AG09309 (cell line): ENCODE measurements at places on chromosomes 2 and 18.

- no peak for DNase-seq
Measured at GRCh38 chr2:43238176-43238575, 11.8 kb upstream of the ZFP36L2 start.

GRCh38 chr2:203042178-203042577 lies 27.5 kb downstream of the NBEAL1 start:
- DNase-seq, result no peak

- no peak for DNase-seq
Measured at GRCh38 chr2:139876321-139876720, 1096.1 kb upstream of the NXPH2 start.

DNA sequence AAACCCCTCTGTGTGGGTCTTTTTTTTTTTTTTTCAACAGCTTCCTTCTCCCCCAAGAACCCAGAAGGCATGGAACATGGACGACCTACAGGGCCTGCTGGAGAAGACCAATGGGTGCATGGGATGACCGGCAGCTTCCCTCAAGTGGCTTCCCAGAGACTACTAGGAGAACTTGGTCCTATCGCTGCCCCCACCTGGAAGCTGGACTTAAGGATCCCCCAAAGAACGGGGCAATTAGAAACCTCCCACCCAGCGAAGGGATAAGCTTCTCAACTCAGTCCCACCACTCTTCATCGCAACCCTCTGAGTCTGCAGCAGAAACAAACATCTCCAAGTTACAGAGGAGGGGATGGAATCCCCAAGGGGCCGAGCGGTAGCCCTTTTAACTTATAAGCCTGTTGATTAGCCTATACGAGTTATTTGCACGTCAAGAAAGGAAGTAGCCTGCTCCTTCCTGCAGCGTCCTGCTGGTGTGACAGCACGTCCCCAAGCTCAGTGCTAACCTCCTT lies 1.4 kb downstream of the ACTR1B start:
- DNase-seq, result no peak

DNA sequence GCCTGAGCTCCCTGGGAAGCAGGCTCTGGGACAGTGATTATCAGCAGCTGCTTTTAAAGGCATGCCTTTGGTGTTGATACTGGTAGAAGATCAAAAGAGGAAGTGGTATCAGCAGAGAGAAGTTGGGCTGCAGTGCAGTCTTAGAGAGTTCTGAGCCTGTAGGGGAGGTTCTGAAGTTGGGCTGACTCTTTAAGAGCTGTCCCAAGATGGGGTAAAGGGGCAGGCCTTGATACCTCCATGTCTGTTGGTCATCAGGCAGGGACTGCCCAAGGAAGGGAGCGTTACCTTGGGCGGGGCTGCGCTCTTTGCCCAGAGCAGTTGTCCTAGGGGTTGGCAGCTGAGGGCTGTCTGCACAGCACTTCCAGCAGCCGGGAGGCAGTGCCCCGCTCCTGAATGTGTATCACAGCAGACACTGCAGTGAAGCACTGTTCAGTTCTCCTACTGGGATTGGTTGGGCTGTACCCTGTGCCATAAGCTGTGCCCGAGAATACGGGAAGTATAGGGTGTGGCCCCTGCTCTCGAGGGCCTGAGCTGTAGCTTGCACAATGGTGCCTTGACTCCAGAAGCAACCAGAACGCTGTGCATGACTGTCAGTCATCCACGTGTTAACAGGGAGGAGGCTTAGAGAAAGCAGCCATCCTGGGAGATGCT lies 177.0 kb downstream of the CTIF start:
- no peak for DNase-seq

DNA sequence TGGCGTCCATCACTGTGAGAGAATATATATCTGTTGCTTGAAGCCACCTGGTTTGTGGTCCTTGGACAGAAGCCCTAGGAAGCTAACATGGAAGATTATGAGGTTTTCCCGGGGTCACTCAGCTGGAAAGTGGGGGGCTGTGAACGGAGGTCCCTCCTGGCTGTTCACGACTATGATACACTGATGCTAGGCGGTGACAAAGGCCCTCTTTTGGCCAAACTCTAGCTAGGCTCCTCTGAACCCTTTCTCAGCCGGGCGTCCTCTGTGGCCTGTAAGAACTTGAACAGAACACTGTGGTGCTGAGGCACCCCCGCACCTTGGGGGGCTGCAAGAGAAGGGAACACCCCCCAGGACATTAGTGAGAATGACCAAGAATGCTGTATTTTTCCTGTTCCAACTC lies 164.6 kb downstream of the TFCP2L1 start:
- DNase-seq, result no peak

GRCh38 chr2:186751790-186752189 lies 57.9 kb downstream of the FAM171B start:
- no peak for DNase-seq

DNA sequence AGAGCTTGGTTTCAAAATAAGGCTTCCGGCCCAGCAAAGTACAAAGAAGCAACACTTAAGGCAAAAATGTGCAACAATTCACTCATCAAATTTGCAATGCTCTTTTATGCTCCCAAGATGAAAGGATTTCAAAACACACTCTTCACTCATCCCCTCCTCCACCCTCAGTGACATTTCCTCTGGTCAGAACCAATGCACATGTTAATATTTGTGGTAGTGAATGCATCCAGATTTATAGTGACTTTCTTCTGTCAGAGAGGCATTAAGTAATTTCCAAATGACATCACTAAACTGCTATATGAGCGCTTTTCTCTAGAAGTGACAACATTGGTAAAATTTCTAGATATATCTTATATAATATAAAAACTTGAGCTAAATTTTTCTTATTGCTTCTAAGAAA lies 800.4 kb downstream of the NRXN1 start:
- DNase-seq, result no peak
